ENCODE measurements at places on chromosomes 16 and 17.

GRCh38 chr17:44198721-44199552 lies 747 bp downstream of the ATXN7L3 start:
- peak; percentile 87 for DNase-seq

GRCh38 chr16:10738231-10739077 lies 5.2 kb upstream of the NUBP1 start:
- peak; percentile 47 for DNase-seq

DNA sequence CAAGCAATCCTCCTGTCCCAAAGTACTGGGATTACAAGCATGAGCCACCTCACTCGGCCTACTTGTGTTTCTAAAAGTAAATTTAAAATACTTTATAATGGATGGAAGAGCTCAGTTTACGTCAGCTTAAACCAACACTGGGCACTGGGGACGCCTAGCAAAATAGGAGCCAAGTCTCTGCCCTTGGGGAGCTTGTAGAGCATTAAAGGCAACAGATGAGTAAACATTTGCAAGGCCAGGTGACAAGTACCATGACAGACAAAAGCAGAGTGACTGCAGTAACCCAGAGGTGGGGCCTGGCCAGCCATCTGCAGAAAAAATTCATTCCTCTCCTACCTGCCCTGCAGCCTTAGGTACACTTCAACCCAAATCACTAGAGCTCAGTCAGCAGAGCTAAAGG lies 12.1 kb upstream of the NLK start:
- no peak for DNase-seq

DNA sequence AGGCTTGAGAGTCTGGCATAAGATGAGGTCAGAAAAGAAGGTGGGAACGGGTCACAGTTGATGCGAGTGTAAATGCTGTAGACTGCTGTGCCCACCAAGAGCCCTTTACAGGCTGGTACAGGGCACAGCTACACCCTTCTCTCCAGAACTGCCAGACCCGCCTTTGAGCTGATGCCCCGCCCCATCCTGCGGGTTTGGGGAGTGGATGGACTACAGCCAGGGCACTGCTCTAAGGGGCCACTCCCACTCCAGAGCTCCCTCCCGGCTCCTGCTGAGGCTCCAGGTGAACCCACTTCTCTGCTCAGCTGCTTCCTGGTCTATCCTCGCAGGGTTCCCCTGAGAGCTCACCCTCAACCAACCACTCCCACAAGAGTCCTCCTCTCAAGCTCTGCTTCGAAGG lies 12.3 kb downstream of the MEIOB start:
- DNase-seq: no peak

DNA sequence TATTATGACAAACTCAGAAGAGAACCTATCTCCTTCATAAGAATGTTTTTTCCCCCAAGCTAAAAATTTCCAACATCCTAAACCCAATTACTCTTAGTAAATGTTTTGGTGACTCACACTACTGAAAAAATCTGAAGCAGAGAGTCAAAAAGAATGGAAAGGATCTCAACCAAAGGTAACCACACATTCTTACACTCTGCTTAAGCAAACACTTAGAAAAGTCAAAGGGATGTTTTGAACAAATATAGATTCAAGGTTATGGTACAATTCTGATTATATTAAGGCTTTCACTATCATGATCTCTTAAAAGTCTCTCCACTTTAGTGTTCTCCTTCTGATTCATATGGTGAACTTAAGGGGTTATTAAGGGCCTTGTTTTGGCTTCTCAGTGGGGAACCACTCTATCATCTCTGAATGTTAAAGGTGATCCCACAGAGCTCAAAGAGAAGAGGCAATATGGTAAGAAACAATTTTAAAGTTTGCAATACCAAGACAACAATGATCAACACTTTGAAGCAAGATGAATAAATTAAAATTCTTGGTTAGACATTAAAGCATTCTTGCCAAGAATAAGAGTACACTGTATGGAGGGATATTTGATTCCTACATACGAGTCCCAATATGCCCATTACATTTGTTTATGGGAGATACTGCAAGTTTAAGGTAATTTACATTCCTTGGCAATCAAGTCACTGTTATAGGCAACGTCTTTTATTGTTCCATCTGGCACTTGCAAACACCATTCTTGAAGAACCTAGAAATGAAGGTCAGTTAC lies 69.2 kb downstream of the CDC27 start:
- DNase-seq: no peak

DNA sequence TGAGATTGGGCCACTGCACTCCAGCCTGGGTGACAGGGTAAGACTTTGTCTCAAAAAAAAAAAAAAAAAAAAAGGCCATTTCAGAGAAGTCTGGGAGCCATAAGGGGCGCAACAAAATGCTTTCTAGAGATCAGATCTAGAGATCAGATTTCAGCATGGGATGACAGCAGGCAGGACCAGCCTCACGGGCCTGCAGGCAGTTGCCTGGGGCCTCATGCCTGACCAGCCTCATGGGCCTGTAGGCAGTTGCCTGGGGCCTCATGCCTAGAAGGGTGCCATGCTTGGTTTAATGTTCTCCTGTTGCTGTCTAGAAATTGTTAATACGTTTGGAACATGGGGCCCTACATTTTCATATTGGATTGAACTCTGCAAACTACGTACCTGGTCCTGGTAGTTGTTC lies 59.4 kb downstream of the MARF1 start:
- DNase-seq: no peak

DNA sequence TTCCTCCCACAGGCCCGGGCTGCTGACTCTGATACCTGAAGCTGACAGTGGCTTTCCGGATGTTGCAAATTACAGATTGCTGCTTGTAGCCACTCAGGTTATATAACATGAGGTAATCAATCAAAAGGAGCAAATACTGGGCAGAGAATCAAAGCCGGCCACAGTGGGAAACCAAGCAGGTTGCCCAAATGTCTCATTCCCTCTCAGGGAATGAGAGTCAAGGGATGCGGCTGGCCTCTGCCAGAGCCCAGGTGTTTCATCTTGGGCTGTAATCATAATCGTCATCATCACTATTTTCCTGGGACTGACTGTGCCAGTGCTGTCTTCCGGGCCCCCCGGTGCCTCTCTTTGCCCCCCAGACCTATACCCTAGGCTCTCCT lies 292.4 kb upstream of the FOXF1 start:
- DNase-seq: no peak

DNA sequence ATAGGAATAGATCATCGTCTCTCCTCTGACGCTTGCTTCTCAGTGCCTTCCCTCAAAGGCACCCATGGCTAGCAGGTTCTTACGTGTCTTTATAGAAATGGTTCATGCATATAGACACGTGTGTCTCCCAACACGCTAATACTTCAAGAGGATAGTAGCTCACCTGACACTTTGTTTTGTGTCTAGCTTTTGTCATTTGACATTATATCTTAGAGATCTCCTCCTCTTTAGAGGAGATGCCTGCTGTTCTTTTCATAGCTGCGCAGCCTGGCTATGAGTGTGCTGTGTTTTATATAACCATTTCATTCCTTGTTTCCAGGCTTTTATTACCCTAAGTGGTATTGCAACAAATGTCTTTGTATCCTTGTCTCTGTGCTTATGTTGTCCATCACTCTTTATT lies 411.7 kb downstream of the CPPED1 start:
- DNase-seq: no peak

- peak; percentile 39 for DNase-seq
These were observed 43.5 kb downstream of the TBX21 start for GRCh38 chr17:47776330-47777197.

DNA sequence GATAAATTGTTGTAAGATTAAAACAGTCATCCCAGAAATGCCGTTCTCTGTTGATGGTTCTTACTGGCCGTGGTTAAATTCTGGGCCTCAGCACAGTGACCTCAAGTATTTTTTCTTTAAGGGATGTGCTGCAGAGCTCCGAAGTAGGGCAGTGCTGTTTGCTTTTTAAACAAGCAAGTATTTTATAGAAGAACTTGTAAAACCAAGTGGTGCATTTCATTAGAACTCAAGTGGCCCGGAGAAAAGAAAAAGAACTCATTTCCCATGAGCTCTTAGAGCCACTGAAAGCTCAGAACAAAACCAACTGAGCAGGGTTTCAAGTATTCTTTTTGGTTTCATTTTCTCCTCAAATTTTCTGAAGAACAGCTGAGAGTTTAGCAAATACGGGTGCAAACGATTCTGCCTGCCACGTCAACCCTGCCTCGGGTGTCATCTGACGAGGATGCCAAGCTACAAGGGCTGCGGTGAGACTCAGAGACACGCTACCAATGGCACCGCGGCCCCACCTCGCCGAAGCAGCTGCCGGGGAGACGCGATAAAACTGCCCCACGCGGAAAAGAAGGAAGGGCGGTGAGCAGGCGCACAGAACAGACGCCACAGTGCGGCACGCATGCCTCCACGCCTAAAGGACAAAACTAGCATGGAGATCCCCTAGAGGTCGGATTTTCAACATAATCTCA lies 6.3 kb downstream of the LMF1 start:
- no peak for DNase-seq

DNA sequence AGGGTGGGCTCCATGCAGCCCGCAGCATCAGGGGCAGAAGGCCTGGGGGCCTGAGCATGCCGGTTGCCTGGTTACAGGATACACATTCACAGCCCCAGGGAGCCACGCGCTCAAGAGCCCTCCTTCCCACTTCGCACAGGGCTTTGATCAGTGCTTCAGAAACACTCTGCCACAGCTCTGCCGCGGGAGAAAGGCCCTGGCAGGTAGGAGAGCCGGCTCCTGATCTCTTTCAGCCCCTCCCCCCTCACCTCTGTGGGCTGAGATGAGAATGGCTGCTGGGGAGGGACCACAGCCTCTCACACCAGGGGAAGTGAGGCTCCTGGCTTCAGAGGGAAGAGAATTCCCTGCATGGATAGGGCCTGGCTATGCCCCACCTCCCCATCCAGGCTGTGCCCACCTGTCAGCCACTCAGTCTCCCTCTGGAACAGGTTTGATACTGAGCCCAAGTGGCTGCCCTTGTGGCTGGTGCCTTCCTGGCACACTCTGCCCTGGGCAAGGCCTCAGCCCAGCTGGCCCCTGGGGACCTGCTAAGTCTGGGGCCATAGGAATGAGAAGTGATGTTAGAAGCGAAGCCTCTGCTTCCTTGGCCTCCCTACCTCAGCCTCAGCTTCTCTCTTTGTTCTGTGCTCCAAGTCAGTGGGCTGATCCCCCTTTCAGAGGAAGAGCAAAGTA lies 8.6 kb downstream of the DOK4 start:
- DNase-seq: no peak

- no peak for DNase-seq
These were observed 2.6 kb downstream of the HS3ST3A1 start for GRCh38 chr17:13599168-13599577.
